ENCODE measurements at places on chromosomes 1 and 21.
A peak's percentile ranks its signal among the peaks of the same experiment; 100 is the strongest.

GRCh38 chr1:245116131-245116530 is 38.7 kb upstream of the KIF26B start:
- DNase-seq, result no peak

DNA sequence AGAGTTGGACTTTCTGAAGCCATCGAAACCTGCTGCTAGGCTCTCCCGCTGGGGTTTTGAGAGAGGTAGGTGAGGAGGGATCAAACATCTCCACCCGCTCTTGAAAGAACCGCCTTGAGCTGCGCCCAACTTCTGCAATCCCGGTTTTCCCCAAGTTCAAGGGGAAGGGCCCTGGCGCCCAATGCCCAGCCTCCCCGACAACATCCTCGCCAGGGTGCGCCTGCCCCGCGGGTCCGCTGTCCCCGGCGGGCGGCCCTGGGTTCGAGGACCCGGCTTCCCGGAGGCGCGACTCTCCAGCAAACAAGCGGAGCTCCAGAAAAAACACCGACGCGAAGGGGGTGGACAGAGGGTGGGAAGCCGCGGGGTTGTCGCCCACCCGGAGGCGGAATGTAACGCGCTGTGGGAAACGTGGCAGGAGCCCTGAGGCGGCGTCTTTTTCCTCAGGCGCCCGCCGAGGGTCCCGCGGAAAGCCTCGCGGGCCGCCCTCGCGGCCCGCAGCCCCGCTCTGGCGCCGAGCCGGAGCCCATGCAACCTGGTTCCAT is 607 bp downstream of the BTG3 start:
- DNase-seq, result peak; percentile 13

- no peak for DNase-seq
Measured at GRCh38 chr1:20578721-20579395, 10.0 kb upstream of the CDA start.

GRCh38 chr1:175287377-175287776 is 94.8 kb upstream of the KIAA0040 start:
- no peak for DNase-seq

DNA sequence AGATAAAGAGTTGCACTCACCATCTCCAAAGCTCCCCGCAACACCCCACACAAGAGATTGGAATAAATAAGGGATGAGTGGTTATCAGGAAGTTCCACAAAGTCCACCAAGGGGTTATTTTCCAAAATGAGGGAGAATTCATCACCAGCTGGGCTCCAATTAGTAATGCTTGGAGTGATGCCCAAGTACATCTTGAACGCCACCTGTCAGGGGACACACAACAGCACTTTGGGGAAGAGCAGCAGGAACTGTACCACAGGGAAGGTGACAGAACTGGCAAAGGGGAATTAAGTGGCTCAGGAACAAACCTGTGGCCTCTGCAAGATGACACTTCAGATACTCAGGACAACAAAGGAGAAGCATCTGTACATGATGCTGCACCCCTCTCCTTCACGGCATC is 11.5 kb downstream of the TRAPPC3 start:
- DNase-seq, result no peak

DNA sequence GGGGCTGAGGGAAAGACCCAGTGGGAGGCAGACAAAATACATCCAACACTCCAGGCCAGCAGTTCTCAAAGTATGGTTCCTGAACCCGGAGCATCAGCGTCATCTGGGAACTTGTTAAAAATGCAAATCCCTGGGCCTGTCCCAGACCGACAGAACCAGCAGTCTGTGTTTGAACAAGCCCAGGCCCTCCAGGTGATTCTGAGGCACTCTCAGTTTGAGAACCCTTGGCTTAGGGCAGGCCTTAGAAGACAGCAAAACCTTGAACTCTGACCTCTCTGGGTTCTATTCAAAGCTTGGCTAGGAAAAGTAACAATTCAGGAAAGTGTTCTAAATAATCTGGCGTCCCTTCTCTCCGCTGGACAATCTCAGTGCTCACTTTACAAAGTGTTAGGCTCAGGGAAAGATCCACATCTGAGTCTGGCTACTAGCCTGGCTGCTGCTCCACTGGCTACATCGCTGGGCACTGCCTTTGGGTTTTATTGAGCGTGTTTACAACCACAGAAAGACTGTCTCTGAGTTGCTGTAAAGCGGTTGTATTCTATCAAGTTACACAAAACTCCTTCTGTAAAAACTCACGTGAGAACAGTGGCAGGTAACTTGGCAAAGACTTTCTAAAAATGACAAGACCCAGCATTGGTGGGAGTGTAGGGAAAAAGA is 166.1 kb downstream of the HIVEP3 start:
- DNase-seq, result no peak

DNA sequence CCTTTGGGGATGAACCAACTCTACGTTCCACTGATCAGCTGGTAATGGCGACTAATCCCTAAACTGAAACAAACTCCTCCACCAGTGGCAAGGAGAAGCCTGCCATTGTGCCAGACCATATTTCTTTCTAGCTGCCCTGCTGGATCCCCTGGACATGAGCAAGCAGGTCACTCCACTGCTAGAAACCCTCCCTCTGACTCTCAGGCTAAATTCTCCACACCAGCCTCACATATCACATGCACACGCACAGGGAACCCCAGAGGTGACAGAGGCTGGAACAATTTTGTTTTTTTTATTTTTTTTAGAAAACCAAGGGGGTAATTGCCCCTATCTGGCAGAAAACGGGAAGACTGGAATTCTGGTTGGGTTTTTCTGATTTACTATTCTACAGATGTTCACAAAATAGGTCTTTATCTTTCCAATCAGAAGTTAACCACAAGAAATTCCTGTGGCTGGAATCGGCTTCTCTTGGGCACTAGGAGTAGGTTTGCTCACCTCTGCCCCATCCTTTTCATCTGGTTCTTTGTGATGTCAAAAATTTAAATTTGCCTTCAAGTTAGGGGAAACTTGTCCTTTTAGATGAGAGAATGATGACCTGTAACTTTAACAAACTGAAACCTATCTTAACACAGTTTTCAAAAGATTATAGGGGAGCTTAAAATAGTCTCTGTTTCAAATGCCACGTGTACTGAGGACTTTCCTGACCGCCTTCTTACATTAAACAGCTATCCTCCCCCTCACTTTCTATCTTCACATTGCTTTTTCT is 258.1 kb downstream of the SDCCAG8 start:
- DNase-seq, result no peak

GRCh38 chr1:6460301-6461050 is 5.5 kb downstream of the TNFRSF25 start:
- DNase-seq, result peak; percentile 76

- DNase-seq, result no peak
Measured at GRCh38 chr1:173314656-173315055, 107.5 kb upstream of the TNFSF4 start.

- DNase-seq, result no peak
Measured at GRCh38 chr1:200899015-200899386, 4.3 kb downstream of the INAVA start.

- DNase-seq, result no peak
Measured at GRCh38 chr21:38619992-38620479, 121.8 kb upstream of the ERG start.

GRCh38 chr1:155053531-155054105 is 2.5 kb downstream of the ADAM15 start:
- no peak for DNase-seq

DNA sequence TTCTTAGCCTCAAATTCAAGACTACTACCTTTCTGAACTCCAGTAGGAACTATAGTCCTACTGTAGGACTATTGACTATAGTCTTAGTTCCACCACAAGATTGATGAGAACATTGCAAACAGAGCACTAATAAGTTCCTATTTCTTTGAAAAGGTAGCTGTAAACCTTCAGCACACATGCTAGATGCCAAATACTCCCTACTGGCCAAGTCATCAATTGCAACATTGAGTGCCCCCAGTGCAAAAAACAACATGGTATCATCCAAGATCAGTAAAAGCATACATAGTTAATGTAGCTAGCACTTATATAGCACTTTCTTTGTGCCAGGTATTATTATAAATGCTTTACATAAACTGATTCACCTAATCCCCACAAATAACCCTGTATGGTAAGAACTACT is 99.8 kb downstream of the MRPL39 start:
- no peak for DNase-seq

- no peak for DNase-seq
Measured at GRCh38 chr1:186985889-186986491, 157.2 kb downstream of the PLA2G4A start.

DNA sequence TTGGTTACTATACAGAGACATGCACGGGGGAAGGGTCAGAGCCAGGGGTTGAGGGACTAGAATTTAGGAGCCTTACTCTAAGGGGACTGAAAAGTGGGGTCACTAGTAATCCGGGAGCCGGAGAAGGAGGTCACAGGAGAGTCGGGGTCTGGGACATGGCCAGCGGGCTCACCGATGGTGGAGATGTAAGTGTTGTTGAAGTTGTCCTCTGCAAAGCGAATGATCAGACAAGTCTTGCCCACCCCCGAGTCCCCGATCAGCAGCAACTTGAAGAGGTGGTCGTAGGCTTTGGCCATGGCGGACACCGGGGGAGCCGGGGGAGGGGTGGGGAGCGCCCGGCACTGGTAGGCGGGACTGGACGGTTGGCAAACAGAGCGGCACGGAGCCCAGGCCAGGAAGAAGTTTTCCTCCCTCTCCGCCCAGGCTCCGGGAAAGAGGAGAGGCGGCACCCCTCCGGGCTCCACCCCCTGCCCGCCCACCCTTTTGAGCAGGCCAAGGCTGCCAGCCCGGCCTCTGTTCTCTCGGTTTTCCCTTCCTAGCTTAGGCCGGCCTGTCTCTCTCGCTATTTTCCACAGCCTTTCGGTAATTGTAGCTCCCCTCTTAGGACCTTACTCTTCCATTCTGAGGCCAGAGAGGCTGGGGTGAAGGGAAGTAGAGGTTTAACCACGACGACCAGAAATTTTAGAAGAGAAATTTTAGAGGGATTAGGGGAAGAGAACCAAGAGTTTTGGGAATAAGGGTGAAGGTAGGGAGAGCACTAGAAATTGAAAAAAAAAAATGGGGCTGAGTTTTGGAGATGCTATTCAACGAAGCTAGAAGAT is at the start of gene RAB13:
TSS of gene RAB13 (minus strand) at position 399 of the 821 bp plus-strand sequence. CDS start at position 296, 103 bp downstream.
- no peak for DNase-seq

DNA sequence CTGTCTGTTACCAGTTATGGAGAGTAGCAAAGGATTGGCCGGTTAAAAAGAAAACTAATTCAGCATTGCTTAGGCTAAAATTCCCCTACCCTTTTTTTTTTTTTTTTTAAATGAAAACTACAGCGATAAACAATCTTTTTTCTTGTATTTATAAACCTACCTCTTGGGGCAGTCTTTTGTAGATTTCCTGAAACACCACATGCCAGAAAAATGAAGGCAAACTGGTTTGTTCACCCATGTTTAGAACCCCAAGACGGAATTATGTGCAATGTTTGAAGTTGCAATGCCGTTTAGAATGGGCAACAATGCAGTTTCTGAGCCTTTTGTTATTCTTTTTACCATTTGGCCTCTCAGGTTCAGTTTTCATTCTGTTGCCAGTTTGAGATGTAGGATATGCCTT is 59.1 kb downstream of the PRDM2 start:
- DNase-seq, result no peak

DNA sequence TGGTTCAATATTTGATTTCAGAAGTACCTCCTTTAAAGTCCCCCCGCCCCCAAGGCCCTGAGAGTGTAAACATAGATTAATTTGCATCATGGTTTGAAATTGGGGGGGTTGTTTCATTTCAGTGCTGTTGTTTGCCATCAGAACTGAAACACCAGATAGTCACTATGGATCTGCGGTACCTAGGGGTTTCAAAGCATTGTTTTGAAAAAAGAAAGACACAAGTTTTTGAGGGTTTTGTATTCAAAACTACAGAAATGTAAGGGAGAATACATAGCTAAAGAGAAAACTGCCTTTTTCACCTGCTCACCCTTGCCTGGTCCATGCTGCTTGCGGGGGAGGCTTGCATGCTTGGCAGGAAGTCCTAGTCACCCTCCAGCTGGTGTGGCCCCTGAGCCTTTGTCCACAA is 59.3 kb downstream of the ACP6 start:
- DNase-seq, result no peak

DNA sequence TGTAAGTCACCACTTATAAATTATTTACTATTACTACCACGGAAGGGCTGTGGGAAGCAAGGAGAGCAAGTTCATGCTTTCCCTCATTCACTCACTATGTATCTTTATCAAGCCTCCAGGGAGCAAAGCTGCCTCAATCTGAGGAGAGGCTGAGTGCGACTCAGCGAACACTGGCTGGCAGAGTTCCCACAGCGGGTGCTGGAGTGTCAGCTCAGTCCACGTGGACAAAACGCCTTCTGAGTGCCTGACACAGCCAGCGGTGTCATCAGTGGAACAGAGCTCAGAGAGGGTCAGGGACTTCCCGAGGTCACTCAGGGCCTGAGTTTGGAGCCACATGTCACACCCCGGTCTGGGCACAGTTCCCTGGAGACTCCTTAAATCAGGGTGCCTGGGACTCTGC is 16.9 kb downstream of the MATN1 start:
- no peak for DNase-seq

DNA sequence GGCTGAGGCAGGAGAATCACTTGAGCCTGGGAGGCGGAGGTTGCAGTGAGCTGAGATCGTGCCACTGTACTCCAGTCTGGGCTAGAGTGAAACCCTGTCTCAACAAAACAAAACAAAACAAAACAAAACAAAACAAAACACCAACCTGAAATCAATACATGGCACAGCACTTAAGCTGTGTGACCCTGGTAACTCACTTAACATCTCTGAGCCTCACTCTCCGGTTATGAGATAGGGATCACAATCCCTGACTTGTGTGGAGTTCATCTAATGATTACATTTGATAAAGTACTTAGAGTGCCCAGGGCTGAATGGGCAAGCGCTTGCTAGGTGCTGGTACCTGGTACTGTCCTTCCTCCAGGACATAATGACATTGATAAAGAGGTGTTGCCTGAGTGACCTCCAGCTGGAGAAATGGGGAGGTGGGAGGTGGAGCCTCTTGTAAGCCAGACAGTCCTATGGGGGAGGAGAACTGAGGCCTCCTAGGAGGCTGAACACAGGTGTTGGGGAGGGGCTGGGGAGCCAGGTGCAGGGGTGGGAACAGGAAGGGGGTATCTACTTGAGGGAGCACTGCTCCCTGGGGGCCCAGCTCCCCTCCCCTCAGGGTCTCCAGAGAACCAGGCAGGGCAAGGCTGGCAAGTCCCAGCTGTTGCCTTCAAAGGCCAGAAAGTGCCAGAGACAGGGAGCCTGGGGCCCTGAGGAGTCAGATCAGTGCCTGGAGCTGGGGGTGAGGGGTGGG is 17.9 kb downstream of the FOXO6 start:
- DNase-seq, result no peak

- no peak for DNase-seq
Measured at GRCh38 chr1:154492115-154492514, 9.9 kb upstream of the TDRD10 start.

- no peak for DNase-seq
Measured at GRCh38 chr1:109040989-109041620, 797 bp downstream of the WDR47 start.

- DNase-seq, result no peak
Measured at GRCh38 chr1:43452789-43453441, 816 bp downstream of the HYI start.

DNA sequence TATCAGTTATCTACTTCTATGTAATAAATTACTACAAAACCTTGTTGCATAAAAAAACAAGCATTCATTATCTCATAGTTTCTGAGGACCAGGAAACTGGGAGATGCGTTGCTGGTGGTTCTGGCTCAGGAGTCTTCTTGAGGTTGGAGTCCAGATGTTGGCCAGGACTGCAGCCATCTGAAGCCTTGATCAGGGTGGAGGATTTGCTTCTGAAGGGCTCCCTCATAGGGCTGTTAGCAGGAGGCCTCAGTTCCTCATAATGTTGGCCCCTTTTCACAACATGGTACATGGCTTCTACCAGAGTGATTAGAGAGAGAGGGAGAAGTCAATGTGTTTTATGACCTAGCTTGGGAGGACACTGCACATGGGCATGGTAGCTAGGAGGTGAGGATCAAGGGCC is 137.4 kb downstream of the CNIH3 start:
- no peak for DNase-seq

- DNase-seq, result no peak
Measured at GRCh38 chr1:167714098-167714438, 7.7 kb upstream of the MPZL1 start.

Data from stimulated activated CD4-positive, alpha-beta T cell treated with anti-CD3 and anti-CD28 coated beads, Interleukin-1b, Interleukin-23, amount 100 ng/mL, for 24 hours (primary cell).